ENCODE measurements at places on chromosomes 11 and 22.

GRCh38 chr11:1349327-1350041 is 40.1 kb upstream of the TOLLIP start:
- no peak for DNase-seq

GRCh38 chr22:41768430-41768829 is 32.0 kb upstream of the CCDC134 start:
- no peak for DNase-seq

DNA sequence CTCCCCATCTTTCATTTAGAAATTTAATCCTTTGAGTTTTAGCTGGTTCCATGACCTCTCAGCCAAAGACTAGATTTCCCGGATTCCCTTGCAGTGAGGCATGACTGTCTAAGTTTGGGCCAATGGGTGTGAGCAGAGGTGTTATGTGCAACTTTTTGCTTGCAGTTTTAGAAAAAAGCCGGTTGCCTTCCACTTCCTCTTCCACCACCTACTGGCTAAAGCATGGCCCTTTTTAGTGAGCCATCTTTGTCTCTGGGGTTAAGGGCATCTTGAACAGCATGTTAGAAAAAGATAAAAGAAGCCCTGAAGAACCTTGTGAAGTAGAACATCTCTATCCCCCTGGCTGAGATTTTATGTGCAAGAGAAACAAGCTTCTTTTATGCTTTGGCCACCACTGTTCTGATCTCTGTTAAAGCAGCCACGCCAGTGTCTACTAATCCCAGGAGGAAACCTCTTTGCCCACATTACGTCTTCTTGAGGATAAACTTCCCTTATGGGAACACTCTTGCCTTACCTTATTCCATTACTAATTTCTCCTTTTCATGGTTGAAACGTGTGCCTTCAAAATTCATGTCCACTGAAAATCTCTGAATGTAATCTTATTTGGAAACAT is 279.9 kb downstream of the TENM4 start:
- DNase-seq = no peak

- DNase-seq = no peak
Observed at GRCh38 chr11:125327518-125328224, 163.1 kb downstream of the PKNOX2 start.

DNA sequence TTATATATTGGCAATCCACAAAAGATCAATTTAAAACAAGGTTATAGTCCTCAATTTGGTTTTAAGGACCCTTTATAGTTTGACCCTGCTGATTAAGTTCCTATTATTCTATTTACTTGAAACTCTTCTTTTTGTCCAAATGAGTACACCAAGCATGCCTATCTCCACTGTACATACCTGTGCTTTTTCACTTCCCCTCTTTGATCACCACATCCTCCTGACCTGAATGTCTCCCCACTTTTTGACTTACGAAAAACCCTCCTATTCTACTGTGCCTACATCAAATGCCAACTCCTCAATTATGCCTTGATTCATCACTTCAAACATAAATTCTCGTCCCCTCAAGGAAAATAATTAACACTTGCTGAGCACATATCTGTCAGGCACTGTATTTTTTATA is 113.5 kb downstream of the SOX6 start:
- no peak for DNase-seq

- no peak for DNase-seq
Observed at GRCh38 chr11:100760744-100761143, 73.7 kb downstream of the ARHGAP42 start.

- no peak for DNase-seq
Observed at GRCh38 chr22:26023104-26023775, 146.0 kb upstream of the SEZ6L start.

DNA sequence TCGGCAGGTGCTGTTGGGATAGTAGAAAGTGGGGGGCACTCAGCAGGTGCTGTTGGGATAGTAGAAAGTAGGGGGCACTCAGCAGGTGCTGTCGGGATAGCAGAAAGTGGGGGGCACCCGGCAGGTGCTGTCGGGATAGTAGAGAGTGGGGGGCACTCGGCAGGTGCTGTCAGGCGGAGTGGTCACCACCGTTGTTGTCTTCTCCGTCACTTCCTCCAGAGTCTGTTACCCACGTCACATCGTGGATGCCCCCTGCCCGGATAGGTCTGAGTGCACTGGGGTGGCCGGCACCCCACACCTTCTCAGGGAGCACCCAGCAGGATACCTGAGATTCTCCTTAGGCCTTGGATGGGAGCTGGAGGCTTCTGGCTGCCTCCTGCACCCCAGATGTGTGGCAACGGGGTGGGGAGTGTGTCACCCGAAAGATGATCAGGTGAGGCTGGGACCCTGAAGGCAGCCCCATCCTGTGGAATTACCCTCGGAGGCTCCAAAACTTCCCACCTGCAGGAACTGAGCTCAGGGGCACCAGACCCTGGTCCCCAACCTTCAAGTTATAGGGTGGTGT is 24.1 kb upstream of the KRTAP5-7 start:
- no peak for DNase-seq

- DNase-seq = no peak
Observed at GRCh38 chr11:85805387-85805786, 5.6 kb downstream of the SYTL2 start.

DNA sequence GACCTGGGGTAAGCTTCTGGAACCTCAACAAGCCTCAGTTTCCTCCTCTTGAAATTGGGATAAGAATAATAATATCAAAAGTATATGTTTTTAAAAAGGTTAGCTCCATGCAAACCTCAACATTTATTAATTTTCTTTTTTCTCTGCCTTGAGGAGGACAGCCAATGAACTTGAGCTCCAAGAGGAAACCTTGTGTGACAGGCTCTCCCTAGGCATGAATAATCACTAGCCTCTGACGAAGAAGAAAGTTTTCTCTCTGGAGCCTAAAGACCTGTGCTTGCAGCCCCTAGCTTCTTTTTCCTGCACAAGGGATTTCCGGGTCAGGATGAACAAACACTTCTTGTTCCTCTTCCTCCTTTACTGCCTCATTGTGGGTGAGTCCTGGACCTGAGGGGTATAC is at the start of gene PATE3:
Gene PATE3 (plus strand): TSS at position 301 of the 400 bp plus-strand sequence. CDS start 25 bp downstream, at position 326.
- DNase-seq = no peak

DNA sequence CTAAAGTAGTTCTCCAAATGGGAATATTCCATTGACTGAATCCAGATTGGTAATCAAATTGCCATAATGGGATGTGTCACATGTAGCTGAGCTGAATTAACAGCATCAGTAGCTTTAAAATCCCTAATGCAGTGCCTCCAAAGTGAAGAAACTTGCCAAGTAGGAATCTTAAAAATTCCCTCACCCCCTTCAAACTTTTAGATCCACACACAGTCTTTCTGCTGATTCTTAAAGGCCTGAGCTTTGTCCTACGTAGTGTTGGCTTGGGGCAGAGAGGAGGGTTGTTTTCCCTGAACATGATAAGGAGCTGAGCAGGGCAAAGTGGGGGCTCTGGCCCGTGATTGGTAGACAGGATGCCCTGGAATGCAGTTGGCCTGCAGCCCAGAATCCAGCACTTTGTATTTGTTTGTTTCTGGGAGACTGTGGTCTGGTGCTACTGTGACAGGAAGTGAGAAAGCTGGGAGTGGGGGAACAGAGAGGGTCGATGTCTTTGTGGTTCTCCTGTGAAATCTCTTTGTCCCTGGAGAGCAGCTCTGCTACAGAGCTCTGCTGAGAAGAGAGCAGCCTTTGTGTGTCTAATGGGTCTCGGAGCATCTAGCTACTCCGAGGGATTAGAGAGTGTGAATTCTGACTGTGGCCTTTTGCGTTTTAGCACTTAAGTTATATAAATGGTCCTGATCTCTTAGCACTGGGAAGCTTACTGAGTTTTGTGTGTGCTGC is 16.9 kb downstream of the CTNND1 start:
- no peak for DNase-seq

DNA sequence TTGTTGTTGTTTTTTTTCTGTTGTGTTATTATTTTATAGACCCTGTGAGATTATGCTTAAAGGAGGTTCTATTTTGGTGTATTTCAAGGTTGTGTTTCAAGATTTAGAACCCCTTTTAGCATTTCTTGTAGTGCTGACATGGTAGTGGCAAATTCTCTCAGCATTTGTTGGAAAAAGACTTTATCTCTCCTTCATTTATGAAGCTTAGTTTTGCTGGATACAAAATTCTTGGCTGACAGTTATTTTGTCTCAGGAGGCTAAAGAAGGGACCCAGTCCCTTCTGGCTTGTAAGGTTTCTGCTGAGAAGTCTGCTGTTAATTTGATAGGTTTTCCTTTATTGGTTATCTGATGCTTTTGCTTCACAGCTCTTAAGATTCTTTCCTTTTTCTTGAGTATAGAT is 40.7 kb upstream of the ARHGAP20 start:
- DNase-seq = no peak

- no peak for DNase-seq
Observed at GRCh38 chr11:77065878-77066228, 918 bp upstream of the CAPN5 start.

DNA sequence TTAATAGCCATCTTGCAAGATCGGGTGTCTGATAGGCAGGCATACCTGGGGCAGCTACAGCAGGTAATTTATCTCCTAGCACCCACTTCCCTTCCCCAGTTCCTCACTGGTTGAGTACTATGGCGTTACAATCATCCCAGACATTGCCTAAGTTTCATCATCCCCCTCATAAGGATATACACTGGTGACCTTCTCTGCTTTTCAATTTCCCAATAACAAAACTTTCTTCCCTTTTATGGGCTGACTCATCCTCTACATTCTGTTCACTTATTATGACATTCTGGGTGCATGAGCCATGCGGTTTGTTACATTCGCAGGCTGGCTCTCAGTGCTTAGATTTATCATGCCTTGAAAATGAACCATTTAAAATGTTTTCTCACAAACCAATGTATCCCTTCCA is 5.0 kb upstream of the MRPL11 start:
- DNase-seq = no peak

DNA sequence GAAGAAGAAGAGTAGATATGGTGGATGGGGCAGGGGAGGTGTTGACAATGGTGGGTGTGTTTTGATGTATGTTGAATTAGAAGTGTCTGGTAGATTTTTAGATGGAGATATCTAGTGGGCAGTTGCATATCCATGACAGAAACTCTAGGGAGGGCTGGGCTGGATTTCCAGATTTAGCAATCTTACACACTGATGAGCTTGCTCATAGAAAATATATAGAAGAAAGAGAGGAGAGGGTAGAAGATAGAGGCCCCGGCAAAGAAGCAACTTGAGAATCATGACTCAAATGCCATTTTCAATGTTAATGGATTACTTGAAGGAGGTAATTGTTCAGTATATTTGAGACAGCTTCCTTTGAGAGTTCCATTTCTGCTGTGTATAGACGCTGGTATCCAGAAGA is 8.2 kb downstream of the REXO2 start:
- DNase-seq = no peak

GRCh38 chr22:33510429-33510904 is 409.8 kb downstream of the LARGE1 start:
- DNase-seq = no peak

DNA sequence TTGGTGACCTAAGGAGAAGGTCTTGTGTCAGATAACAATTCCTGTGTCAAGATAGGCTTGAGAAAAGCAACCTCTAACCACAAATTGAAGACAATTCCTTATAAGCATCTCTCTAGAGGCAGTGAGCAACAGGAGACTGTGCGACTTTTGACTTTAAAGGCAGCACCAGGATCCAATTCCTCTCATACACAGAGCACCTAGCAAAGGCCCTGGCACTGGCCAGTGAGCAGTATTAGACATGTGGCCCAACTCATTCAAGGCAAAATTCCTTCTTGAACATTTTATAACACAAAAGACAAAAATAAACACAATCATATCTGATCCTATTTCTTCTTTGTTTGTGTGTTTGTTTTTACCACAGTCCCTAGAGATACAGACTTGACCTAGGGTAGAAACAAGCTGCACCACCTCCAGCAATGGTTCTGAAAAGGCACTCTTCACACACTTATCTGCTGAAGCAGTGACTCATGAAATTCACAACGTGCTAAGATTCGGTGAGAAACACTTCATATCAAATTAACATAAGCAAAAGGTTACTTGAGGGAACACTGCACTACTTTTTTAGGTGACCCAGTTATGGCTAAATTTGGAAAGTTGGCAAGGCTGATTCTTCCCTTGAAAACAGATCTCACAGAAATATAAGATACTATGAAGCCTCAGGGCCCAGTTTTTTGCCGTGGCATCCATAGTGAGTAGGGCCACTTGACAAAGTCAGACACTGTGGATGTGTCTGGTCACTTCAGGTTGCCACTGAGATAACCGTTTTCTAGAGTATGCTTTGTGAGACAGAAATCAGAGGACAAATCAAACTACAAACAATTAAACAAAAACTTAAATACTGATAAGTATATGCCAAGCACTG is 1018.9 kb downstream of the DLG2 start:
- no peak for DNase-seq

DNA sequence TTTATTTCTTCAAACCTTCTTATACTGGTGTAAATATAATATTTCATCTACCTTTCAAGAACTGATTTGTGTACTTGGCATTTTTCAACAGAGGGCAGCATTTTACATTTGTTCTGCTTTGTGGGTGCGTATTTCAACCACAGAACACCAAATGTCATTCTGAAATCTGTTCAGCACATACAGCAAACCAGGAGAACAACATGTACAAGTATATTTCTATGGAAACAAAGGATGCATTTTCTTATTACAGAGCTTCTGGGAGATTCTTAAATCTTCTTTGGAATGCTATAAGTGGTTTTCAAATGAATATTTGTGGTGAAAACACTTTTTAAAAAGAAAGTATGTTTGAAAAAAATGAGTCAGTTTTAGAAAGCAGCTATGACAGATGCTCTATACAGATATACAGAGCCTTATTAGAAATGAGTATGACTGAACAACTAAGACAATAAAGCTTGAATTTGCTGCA is 946.0 kb downstream of the FAM181B start:
- DNase-seq = no peak

GRCh38 chr22:27531782-27532530 is 269.6 kb downstream of the MN1 start:
- DNase-seq = no peak

DNA sequence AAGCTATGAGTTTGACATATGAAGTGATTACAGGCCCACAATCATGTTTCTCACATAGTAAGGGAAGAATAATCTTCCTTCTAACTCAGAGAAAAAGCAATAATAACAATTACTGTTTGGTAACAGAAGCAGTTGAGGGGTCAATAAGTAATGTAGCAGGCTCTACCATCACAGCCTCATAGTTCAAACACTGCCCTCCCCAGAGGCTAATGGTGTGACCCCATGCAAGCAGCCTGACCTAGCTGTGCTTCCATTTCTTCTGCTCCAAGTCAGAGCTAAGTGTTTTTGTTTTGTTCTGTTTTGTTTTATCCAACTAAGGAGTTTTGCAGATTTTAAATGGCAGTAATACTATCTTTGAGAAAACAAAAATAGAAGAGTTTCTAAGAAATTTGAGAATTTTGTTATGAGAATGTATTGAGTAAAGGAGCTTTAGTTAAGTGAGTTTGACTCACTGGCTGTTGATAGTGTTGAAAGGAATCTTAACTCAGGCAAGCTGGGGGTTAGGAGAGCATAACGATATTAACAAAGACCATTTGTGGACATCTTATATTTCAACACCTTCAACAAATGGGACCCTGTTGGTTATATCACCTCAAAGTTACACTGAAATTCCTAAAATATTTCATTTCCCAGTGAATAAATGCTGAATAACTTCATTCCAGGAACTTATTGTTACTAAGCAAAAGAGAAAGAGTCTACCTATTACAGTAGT is 48.5 kb downstream of the GUCY1A2 start:
- DNase-seq = no peak

All from stimulated activated CD4-positive, alpha-beta T cell treated with anti-CD3 and anti-CD28 coated beads, Interleukin-15, amount 100 ng/mL, for 48 hours (primary cell).